ENCODE measurements at places on chromosomes 1 and 21.

GRCh38 chr1:118021668-118022067 lies 92.1 kb downstream of the WDR3 start:
- DNase-seq, result no peak

DNA sequence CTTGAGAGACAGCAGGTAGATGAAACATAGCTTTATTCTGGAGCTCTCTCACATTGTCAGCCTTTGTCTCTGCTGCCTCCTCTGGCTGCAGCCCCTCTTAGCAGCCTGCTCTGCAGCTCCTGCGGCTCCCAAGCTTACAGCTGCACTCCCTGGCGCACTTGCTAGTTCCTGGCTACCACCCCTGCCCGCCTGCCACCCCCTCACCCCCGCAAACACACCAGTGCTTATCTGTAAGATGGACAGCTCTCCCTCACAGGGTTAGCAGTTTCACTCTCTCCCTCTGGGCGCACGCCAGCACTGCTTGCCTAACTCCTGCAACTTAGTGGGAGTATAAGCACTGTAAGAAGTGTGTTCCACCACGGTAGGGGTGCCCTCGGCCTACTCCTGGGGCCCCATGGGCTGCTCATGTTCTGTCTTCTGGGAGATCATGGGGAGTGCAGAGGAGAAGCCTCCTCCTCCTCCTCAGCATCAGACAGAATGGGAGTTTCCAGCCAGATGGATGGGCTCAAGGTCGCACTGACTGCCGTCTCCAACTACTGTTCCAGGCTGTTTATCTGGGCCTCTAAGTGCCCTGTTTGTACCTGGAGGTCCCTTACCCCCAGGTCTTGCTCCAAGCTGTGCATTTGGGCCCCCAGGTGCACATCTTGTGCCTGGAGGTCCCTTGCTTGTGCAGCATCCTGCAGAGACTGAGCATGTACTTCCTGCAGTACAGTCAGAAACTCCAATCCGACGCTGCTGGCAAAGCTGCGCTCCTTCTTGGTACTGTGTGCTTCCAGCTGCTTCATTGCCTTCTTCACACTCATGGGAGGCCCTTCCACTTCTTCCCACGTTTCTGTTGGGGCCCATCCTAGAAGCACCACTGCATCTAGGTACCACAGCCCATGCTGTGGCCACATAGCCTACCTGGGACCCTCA lies 1388.1 kb downstream of the AMY1C start:
- no peak for DNase-seq

DNA sequence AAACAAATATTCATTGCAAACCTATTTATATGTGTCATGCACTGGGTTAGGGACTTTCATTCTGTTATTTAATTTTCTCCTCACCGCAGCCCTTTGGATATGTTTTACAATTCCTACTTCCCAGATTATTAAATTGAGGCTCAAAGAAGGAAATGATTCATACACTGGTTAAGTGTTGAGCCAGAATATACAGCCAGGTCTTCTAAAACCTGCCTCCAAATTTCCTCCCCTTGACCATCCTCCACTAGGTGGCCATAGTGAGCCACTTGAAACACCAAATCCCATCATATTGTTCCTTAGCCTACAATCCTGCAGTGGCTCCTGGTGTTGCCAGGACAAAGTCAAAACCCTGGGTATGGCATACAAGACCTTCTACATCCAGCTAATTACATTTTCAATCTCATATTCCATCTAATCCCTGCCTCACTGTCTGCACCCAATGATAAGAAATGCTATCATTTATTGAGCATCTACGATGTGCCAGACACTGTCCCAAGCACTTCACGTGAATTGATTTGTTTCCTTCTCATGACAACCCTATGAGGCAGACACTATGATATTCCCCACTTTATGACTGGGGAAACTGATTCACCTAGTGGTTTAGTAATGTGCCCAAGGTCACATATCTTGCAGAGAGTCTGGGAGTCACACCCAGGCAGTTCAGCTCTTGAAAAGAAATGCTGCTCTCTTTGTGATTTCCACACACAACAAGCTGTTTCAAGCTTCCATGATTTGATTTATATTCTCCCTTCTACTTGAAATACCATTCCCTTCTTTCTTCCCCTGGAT lies 23.6 kb upstream of the KIRREL1 start:
- DNase-seq, result no peak

DNA sequence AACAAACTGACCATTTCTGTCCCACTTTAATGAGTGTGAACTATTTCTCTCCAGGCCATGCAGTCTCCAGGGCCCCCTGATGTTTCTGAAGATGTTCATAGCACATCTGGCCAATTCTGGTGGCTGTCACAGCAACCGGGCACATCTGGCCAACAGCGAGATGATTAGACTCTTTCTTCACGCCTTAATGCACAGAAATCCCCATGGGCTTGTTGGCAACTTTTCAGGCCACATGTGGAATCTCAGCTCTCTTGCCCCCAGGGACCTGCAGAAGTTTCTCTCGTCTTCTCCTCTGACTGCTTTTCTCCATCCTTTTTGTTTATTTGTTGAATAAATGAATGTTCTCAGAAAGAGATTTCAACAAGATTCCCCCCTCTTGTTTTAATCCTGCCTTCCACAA lies 71.2 kb upstream of the HMGB4 start:
- DNase-seq, result no peak

DNA sequence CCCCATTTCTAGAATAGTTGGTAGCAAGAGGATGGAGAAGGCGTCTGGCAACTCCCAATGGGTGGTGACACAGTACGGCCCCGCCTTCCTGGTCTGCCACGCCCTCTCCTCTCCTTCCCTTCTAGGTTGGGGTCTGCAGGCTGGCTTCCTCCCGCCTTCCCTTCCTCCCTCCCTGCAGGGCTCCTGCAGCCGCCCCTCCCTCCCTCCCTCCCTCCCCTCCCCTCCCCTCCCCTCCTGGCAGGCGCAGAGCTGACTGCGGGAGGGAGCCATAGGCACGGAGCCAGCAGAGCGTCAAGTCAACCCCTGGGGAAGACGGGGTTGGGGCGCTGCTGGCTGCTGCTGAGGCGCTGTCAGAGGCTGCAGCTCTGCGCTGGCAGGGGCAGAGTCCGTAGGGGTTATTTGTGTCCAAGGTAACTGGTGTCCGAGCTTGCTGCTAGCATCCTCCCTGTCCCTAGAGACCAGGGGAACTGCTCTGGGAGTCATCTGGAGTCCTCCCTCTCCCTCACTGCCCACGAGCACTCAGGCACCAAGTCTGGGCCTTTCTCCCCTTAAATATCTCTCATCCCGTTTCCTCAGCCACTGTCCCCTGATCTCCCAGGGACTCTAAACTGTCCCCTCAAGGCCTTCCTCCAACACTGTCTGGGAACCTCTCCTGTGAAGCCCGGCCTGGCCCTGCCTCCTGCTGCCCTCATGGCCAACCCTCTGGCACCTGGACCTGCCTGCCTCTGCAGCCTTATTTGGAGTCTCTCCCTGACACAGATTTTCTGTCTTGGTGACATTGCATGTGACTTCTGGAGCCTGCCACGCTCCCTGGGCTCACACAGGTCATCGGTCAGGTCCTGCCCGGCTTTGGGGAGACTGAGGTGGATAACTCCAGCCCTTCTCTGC lies 57.4 kb upstream of the ACOT11 start:
- no peak for DNase-seq

- no peak for DNase-seq
Measured at GRCh38 chr1:240084337-240084736, 7.3 kb upstream of the FMN2 start.

GRCh38 chr1:39453603-39454002 lies 37.8 kb upstream of the BMP8A start:
- DNase-seq, result no peak

- no peak for DNase-seq
Measured at GRCh38 chr1:92118826-92119225, 38.7 kb downstream of the BTBD8 start.

DNA sequence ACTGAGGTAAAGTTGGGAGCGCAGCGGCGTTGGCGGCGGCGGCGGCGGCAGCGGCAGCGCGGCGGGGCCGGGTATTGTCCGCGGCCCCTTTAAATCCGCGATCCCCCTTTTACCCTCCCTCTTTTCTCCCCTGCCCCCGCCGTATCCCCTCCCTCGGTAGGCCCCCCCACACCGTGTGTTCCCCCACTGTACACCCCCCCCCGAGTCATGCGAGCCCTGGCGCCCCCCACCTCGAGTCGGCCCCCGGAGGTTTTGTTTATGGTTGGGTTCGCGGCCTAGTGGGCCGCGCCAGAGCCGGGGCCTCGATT lies 169 bp downstream of the UBAP2L start:
- no peak for DNase-seq

DNA sequence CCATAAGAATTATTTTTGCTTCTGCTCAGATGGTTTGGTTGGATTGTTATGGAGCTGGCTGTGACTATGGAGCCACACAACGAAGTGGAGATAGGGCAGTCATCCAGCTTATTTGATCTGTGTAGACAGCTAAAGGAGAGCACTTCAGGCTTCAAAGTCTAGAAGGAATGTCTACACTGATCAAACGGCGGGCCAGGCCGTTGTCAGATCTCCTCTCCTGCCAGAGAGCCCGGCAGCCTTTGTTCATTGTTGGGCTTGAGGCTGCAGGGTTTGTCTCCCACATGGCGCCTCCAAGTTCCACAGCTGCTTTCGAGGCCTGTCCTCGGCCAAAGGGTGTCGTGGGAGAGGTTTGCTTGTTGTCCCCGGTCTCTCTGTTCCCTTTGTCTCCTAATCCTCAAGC lies 2.8 kb upstream of the STMN1 start:
- no peak for DNase-seq

- DNase-seq, result no peak
Measured at GRCh38 chr1:98903261-98903660, 101.4 kb downstream of the PLPPR5 start.

DNA sequence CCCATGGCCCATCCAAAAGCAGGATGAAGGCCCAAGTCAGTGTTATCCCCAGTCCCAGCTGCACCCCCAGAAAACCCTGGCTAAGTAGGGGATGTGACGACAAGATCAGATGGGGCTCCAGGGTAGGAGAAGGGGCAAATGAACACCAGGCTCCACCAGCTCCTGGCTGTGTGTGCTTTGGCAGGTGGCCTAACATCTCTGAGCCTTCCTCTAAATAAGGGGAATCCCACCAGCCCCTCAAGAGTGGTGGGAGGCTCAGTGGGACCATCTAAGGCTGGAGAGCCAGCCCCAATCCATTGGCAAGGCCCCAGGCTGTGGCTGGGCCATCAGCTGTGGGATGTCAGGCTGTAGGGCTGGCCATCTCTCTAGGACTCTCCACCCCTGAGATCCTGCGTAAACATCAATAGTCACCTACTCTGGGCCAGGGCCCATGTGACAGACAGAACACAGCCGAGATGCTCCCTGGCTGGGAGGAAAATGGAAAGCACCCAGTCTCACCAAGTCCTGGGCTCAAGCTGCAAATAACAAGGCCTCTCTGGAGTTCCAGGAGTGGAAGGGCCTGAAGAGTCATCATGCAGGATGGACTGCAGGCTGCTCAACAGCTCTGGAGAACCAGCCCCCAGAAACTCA lies 7.5 kb downstream of the SDC3 start:
- DNase-seq, result no peak
